ENCODE measurements at places on chromosomes 16 and 17.

DNA sequence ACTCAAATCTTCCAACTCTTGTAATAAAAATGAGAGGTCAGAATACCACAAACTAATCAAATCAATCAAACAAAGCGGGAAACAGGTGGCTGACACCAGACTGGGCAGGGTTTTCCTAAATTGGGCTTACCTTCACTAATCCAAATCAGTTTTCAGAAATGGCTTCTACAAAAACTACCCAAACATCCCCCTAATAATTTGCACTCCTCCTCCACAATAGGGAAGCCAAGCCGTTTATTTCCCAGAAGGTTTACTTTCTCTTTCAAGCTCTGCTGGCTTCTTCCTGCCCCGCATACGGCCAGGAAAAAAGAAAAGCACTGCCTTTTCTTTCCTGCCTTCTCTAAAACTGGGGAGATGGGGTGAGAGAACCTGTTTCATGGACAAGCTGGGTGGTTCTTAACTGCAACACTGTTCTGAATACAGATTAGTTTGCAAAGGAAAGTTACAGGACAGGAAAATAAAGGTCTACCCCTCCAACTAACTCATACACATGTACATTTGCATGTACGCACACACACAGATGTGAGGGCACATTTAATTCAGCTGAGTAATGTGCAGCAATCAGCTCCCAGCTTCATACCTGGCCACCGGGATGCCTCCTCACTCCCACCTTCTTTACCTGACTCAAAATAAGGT is 9.2 kb downstream of the STAT3 start:
- DNase-seq, result peak; percentile 40

- DNase-seq, result no peak
Observed at GRCh38 chr17:73262676-73263642, 1.3 kb upstream of the CPSF4L start.

DNA sequence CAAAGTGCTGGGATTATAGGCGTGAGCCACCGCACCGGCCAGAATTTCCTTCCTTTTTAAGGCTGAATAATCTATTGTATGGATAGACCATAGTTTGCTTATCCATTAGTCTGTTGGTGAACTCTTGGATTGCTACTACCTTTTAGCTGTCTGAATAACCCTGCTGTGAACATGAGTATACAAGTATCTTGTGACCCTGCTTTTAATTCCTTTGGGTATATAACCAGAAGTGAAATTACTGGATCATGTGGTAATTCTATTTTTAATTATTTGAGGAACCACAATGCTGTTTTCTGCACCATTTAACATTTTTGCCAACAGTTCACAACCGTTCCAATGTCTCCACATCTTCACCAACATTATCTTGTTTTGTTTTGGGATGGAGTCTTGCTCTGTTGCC is 4.6 kb upstream of the OTOA start:
- DNase-seq, result no peak

GRCh38 chr17:50042211-50042610 is 13.7 kb upstream of the ITGA3 start:
- DNase-seq, result no peak

DNA sequence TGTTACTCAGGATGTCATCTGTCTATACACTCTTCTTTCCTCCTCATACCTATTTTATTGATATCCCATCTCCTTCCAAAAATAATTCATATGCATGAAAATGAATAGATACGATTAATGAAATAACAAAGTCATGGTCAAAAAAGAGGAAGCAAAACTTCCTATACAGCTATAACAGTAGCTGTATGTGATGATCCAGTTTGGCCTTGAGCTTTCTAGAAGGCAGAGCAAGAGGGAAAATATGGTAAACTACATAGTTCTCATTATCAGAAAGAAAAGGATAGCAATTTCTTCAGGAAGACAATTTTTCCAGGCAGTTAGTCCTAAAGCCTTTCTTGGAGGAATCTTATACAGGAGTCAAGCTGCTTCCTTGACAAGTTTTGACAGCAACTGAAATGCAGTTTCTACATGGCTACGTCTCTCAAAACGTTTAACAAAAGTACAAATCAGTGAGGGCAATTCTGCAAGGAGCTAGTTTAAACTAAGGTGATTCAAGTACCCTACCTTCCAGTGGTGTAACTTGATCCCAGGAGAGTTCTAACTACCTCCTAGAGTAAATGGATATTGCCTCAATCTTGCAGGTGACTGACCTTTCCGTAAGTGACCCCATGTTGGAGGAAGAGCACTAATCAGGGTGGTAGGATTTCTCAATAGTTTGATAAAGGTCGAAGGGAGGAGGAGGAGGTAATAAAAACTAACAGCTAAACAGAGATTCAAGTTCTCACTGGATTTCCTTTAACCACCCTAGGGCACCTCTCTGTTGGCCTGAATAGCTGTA is 1.0 kb downstream of the SPAG5 start:
- no peak for DNase-seq

DNA sequence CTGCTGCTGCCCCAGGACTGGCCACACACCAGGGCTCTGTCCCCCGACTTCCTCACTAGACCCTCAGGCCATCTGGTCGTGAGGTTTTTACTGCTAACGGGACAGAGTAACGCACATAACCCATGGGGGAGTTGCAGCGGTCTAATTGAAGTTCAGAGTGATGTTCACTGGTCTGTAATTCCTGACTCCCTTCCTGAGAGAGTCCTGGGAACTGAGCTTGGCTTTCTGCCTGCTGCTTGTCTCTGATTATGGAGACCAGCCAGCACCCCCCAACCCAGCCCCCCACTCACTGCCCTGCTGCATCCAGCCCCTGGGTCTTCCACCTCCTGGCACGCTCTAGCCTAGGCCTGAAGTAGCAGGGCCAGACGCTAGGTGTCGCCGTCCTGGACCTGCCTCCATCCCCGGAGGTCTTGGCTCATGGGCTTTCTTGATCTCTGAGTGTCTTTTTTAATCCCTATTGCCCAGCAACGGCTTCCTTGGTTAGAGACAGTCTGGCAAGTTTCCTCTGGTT is 192.9 kb downstream of the CCDC182 start:
- peak; percentile 17 for DNase-seq

DNA sequence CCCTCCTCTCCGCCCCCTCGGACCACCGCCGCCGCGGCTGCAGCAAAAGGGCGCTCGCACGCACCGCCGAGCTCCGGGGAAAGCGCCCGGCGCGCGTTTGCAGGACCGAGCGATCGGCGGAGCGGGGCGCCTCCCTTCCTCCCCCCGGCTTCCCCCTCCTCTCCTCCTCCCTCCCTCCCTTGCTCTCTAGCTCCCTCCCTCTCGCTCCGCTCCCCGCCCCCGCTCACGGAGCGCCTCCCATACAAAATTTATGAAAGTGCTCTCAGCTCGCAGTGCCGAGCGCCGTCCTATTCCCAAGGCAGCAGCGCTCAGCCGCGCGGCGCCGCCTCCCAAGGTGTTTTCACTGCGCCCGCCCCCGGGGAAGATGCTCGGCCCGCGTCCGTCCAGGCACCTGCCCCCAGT is at the start of gene RTN4RL1:
Gene RTN4RL1 (minus strand): TSS at position 115 of the 402 bp plus-strand sequence. CDS start 469 bp downstream, outside the sequence.
- peak; percentile 85 for DNase-seq

GRCh38 chr17:76365256-76365903 is 11.7 kb upstream of the PRPSAP1 start:
- DNase-seq, result no peak

DNA sequence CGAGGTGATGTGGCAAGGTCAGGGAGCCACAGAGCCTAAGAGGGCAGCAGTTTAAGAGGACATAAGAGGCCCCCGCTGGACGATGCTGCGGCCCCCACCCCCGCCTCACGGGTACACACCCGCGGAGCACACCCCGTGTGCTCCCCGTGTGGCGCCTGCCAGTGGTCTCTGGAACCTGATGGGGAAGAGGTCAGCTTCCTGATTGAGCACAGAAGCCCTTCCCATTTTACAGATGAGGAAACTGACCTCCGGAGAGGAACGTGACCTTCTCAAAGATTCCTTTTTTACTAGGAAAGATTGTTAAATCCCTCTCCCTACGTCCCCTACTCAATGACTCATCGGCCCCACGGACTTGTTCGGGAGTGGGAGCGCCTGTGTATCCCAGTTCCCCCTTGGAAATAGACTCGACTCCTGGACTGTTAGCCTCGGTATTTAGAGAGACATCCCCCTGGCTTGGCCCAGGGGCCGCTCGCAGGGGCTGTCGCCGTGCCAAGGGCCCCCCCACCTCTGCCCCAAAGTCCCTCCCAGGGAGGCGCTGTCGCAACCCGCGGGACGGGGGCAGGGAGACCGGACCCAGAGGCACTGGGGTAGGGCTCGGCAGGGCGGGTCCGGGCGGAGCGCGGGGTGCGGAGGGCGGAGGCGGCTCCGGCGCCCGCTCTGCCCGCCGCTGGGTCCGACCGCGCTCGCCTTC is at the start of gene ABCC3:
Gene ABCC3 (plus strand): TSS at position 658 of the 691 bp plus-strand sequence. CDS start 56 bp downstream, outside the sequence.
- peak; percentile 76 for DNase-seq

DNA sequence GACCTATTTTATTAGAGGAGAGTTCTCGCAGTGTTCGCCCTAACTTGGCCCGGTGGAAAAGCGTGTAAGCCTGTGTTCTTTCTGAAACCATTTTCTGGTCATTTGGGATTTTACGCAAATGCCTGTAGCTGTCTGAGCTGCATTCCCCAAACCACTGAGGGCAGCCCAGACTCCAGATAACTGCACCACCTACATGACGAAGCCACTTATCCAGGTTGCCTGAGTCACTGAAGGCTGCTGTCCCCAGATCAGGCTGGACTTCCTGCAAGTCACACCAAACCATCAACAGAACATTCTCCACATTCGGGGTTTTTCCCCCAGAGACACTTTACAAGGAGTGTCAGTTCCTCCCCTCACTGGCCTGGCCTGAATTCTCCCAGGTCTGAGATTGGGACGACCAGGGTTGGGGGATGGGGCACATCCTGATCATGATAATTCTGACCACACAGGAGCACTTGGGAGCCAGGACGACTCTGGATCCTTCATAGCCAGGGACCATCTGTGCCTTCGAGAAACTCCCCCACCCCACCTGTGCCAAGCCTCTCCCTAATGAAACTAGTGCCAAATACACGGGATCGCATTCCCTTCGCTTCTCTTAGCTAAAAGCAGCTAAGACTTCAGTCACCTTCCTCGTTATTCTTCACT is 2.3 kb downstream of the RPRML start:
- no peak for DNase-seq

DNA sequence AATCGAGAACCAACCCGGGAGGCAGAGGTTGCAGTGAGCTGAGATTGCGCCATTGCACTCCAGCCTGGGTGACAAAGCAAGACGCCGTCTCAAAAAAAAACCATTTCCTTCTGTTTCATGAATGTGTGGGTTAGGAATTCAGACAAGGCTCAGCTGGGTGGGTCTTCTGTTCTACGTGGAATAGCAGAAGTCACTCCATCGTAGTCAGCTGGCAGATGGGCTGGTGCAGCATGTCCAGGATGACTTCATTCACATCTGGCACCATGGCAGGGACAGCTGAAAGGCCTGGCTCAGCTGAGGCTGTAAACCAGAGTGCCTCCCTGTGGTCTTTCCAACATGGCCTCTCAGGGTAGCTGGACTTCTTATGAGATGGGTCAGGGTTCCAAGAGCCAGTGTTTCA is 89.0 kb downstream of the C17orf67 start:
- no peak for DNase-seq

DNA sequence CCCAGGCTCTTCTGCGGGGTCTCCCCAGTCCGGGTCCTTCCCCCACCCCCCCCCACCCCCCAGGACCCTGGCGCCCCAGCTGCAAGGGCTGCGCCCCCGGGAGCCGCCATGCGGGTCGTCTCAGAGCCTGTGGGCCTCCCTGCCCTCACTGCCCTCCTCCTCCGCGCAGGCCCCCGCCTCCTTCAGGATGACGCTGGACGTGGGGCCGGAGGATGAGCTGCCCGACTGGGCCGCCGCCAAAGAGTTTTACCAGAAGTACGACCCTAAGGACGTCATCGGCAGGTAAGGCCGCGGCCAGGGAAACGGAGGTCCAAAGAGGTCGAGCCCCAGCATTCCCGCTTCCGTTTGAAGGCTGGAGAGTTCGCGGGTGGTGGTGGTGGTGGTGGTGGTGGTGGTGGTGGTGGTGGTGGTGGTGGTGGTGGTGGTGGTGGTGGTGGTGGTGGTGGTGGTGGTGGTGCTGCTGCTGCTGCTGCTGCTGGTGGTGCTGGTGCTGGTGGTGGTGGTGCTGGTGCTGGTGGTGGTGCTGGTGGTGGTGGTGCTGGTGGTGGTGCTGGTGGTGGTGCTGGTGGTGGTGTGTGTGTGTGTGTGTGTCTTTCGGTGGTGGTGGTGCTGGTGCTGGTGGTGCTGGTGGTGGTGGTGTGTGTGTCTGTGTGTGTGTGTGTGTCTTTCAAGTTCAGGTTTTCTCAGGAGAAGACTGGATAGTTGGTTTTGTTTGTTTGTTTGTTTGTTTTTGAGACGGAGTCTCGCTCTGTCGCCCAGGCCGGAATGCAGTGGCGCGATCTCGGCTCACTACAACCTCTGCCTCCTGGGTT is 615 bp downstream of the PHKG2 start:
- peak; percentile 55 for DNase-seq

GRCh38 chr17:74117999-74118421 is 85.5 kb upstream of the RPL38 start:
- no peak for DNase-seq

DNA sequence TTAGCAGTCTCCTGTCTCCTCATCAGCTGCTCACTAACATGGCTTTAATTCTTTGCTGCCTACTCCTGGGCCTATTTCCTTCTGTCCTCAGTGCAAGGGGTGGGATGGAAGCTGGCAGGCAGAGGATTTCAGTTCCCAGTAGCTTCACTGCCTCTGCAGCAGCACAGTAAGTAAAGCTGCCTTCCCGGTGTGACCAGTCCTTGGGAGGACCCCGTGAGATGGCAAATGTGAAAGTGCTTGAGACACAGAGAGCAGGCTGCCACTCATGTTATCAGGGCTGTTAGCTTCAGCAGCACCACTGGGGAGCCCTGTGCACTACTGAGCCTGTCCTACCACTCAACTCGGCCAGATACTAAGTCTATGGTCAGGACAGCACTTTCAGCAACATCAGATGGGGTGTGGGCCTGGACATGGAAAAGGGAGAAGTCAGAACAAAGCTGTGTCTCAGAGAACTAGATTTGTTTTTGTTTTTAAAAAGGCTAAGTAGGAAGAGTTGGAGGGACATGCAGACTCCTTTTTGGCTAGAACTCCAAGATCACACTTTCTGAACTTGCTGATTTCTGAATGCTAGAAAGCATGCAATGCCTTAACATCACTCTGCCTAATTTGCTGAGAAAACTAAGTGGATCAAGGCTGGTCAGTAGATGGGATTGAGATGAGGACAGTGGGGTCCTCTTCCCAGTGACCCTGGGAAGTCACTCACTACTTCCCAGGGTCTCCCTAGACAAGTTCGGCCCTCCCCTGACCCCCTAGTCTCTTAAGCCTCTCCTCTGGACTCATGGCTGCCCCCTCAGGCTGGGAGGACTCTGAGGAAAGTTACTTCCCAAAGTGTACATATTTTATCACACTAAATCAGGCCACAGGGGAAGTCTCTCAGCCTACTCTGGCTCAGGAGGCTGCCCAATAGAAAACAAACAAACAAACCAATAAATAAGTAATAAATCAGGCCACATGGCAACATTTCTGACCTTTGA is 1.1 kb downstream of the ACSF2 start:
- DNase-seq, result peak; percentile 57

GRCh38 chr17:58215685-58216084 is 3.4 kb downstream of the MKS1 start:
- no peak for DNase-seq

Data from AG08395 (cell line).